ENCODE measurements at places on chromosomes 13 and 19.

DNA sequence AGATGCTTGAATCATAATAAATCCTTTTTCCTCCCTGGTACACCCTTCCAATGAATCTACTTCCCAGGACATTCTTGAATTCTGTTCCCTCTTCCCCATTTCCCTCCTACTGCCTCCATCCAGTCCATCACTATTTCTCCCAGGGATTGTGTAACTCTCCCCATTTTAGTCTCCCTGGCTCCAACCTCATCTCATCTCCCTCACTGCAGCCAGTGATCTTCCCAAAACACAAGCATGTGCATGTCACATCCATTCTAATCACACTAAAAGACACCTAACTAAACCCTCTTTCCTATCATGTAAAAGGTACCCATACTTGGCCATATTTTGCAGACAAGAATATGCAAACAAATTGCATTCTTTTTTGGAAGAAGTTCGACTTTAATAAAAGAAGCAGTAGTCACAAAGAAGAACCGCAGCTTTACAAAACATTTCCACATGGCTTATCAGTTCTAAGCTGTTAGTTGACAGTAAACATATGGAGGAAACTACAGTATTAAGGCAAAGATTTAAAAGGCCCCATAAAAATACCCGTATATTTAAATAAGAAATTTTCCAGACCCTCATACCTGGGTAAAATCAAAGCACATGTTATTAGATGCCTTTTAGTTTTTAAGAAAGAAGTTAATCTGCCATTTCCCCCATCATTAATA, 111.0 kb downstream of the KCTD12 start:
- DNase-seq, result no peak

GRCh38 chr19:1133471-1133929, 29.7 kb downstream of the GPX4 start:
- DNase-seq, result peak; percentile 67

DNA sequence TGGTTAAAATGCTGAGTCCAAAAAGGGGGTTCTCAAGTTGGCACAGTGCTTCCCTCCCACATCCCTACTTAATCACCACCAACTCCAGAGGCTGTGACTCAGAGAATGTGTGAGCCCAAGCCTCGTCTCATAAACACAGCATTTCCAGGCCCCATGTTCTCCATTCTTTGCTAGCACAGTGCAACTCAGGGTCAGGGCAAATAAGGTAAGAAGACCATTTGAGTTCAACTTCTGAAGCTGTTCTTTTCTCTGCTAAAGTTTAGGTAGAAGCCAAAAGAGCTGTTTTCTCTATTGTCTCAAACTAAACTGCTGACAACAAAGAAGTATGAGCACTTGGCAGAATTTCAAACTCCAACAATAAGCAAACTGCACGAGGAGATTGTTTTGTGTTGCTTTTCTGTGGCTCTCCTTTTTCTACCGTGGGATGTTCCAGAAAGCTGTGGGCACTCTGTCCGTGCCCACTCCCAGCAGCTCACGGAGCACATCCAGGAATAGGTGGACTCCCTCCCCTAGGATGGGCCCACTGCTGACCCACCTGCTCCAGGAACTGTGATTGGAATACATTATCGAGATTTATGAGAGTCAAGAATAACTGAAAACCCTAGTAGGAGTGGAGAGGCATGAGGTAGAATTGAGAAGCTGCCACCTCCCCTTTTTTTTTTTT, 494.3 kb downstream of the COG6 start:
- peak; percentile 41 for DNase-seq

DNA sequence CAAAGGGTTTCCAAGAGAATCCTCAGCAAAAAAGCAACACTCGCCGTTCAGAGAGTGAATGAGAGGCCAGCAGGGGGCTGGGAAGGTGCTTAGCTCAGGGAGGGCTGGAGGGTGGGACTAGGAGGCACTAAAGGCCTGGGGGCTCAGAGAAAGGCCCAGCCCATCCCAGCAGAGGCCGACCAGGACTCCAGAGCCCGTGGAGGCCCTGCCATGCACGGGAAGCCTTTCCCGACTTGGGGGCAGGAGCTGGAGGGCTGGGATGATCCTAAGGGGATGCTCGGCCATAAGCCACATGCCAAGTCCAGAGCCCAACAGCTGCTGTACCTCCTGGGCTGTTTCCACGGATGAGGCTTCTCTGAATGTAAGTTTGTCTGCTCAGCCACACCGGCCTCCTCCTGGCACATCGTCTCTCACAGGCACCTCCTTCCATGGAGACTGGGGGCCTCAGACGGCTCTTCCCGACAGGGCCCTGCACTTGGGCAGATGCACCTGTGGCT, 19.5 kb downstream of the RASA3 start:
- no peak for DNase-seq

GRCh38 chr19:48745208-48745995, 1.3 kb downstream of the IZUMO1 start:
- DNase-seq, result peak; percentile 23

Measured in stimulated activated CD4-positive, alpha-beta T cell treated with anti-CD3 and anti-CD28 coated beads, Interleukin-4, amount 100 ng/mL, for 4 hours (primary cell).